ENCODE measurements at places on chromosomes 3 and 15. TPM values are rescaled to one million over a fixed set of nuclear protein-coding genes. Genes with fewer than 3 reads are reported as not detected.

Gene CFAP20DC
- total RNA-seq, result 3.2 TPM

Gene ADCY5
- 33.6 TPM for total RNA-seq

Gene PAQR5
- 51.3 TPM for total RNA-seq

Gene IL16
- 19.9 TPM for total RNA-seq
